ENCODE measurements at places on chromosomes 3 and 15.

GRCh38 chr3:23751212-23751723, 54.5 kb upstream of the UBE2E1 start:
- no peak for DNase-seq

DNA sequence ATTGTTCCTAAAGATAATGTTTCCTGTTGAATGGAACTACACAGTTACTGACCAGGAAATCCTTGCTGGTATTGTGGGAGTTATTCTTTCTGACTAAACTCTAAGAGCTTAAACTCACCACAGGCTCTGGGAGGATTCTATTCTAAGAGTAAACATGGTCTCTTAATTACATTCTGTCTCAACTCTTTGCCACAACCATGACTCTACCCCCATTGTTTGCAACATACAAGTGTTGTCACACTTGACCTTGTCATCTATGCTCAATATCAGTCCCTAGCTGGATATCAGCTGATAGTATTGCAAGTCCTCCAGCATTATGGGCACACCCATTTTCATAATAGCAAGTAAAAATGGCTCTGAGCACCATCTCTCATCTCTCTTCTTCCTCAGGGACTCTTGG, 29.6 kb upstream of the SECISBP2L start:
- no peak for DNase-seq

DNA sequence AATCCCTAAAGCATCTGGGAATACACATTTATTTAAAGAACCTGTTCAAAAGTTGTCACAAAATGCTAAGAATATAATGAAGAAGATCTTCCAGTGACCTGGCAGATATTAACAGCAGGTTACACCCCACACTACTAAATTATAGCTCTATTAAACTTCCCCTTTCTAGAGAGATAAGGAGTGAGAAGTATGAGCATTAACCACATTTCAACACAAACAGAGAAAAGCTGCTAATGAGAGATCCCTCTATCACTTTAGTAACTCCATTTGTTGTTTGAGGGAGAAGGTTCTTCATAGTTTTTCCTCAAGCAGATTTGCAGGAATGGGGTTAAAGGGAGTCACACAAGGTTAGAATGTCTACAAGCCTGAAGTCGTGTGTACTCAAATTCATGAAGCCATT, 3.6 kb downstream of the COL8A1 start:
- no peak for DNase-seq

GRCh38 chr3:138426211-138426610, 8.2 kb upstream of the ESYT3 start:
- DNase-seq, result no peak

GRCh38 chr3:25265284-25265683, 162.8 kb upstream of the RARB start:
- DNase-seq, result no peak

DNA sequence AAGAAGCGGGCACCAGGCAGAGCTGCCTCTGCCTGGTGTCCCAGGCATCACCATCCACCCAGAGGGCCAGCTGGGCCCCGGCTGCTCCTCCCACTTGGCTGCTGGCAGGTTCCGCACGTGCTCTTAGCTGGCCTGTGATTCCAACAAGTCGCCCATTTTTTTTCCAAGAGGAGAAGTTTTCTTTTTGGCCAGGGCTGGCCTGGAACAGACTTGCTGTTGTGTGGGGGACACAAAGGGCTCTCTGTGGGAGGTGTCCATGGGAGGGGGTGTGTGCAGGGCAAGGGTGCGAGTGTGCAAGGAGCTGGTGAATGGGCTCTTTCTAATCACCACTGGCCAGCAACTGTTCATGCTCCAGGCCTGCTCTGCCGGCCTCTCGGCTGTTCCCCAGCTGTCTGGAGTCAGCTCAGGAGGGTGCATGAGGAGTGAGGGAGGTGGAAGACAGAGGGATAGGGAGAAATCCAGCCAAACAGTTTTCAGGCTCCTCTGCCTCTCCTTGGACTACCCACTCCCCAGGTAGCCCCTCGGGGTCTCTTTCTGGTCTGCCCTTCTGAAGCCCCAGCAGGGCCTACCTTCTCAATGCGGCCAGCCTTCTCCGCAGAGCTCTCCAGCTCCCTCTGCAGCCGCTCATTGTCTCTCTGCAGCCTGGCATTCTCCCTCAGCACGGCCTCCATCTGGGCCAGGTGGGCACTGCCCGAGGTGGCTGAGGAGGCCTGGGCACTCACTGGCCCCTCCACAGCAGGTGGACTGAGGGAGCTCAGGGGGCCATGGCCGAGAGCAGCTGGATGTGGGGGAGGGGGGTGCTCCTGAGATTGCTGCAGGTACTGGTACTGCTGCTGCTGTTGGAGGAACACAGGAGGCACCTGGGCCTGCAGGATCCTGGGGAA, 7.1 kb downstream of the AMOTL2 start:
- DNase-seq, result no peak
